Stimulated activated CD8-positive, alpha-beta memory T cell treated with anti-CD3 and anti-CD28 coated beads, Interleukin-15, amount 100 ng/mL, for 24 hours (primary cell): ENCODE measurements at places on chromosomes 2 and 18.

- DNase-seq = no peak
These were observed 693 bp downstream of the ORC2 start for GRCh38 chr2:200962811-200963123.

DNA sequence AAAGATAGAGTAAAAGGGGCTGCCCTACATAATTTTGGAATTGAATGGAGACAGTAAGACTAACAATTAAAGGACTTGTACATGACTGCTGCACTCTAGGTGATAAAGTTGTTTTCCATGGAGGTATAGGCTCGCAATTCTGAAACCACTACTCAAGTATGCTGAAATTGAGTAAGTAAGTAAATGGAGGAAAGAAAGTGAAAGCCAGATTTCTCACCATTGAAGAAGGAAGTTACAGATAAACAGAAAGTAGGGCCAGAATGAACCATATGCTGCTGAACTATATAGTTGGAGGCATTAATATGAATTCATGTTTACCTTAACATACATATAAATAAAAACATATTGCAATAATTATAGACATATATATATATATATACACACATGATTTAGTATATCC lies 225.7 kb upstream of the ST6GAL2 start:
- DNase-seq = no peak

GRCh38 chr18:12336171-12336613 lies 28.2 kb downstream of the TUBB6 start:
- no peak for DNase-seq

- no peak for DNase-seq
These were observed 34.2 kb downstream of the INPP4A start for GRCh38 chr2:98478907-98479306.

DNA sequence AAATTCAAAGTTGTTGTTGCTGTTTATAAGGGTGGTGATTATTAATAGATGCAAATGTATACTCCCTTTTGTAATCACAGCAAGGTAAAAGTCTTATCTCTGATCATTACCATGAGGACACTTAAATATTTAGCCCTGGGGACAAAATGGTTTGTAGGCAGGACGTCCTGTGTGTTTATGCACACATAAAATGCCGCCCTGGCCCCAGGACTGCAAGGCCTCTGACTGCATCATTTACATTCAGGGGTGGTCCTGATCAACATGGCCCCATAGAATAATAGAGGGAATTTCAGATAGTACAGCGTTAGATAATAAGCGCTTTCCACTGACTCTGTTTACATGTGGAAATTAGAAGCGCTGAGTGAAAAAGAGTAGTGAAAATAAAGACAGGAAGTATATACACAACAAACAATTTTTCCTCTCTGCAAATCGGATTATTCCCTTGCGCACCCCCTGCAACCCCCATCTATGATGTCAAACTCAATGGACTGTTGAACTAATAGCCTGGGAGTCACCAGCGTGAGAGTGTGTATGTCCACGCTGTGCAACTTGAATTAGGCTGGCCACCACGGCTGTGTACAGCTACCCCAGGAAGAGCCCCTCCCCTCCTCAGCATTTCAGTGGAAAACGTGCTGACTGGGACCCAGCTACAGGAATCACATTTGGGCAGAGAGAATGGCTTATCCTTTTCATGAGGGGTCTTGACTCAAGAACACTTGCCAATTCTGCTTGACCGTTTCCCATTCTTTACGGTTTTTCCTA lies 291.5 kb downstream of the SOX11 start:
- no peak for DNase-seq

DNA sequence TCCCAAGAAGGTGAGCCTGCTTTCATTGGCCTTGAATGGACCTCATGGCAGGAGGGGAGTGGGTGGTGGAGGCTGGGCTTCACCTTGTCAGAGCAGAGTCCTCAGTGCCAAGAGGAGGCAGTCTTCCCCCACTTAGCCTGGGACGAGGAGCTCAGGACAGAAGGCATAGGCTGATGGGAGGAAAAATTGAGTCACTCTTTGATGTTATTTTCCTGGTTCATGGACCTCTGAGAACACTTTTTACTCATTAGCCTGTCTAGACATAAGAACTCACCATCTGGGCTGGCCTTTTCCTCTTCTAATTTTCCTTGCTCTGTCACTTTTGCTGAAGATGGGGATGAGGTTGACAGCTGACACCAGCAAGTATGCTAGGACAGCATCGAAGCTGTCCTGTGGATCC lies 225.7 kb upstream of the TNP1 start:
- no peak for DNase-seq

DNA sequence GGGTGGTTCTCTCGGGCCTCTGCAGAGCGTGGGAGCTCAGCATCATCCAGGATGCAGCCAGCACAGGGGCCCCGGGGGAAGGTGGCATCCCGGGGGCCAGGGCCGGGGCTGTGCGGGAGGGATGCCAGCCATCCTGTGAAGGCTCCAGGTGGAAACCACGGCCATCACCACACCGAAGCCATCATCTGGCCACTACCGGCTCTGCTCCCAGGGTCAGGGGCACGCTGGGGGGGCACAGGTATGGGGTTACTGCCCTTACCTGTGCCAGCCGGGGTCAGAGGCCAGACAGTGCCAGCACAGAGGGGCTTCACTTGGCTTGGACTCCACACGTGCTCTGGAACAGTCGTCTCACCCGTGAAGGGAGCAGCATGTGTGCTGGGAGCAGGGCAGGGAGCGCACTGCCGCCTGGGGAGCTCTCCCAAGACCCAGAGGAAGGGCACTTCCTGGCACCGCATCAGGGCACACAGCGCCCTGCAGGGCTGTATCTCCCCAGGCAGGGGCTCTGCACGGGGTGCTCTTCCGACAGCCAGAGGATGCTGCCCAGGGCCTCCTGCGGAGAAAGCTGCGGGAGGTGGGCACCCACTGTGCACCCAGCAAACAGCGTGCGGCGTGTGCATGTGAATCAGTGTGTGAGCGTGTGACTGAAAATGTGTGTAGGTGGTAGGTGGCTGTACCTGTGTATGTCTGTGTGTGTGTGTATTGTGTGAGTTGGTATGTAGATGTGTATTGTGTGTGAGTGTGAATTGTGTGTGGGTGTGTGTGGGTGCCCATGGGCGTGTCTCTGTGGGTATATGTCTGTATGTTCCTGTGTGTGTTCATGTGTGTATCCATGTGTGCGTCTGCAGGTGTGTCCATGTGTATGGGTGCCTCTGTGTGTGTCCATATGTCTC lies 75.0 kb downstream of the PTGR3 start:
- DNase-seq = no peak

DNA sequence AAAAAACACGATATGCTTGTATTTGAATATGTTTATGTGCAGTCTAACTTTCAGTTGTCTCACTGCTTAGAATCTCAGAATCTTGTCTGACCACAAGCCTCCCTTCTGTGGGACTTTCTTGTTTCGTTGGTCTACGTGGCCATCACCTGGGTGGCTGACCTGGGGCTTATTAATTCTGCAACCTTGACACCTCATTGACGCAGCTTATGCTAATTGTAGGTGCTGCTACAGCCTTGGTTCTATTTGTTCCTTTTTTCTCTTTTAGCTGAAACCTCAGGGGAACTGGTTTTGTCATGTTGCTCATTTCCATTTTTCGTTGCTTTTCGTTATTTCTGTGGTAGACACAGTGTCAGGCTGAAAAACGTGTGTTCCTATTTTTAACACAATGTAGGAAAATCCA lies 273.7 kb downstream of the SLC4A3 start:
- DNase-seq = no peak

DNA sequence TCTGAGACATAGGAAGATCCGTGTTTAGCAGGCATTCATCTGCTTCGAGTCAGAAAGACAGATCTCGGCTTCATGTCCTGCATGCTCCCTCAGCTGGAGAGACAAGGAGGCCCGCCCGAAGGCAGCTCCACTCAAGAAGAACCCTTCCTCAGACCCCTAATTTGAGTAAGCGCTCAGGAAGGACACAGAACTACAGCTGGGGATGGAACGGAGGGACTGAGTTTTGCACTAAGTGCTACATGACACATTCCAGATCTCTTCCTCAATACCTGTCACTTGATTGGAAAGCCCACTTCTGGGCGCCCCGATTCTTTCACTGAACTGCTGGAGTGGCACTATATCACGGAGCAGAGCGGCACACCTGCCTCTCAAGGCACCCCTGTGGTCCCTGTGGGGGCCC lies 185.6 kb upstream of the PXDN start:
- no peak for DNase-seq

- no peak for DNase-seq
These were observed 18.9 kb downstream of the TTR start for GRCh38 chr18:31610286-31611205.

- no peak for DNase-seq
These were observed 54.5 kb downstream of the TSHZ1 start for GRCh38 chr18:75264926-75265597.

DNA sequence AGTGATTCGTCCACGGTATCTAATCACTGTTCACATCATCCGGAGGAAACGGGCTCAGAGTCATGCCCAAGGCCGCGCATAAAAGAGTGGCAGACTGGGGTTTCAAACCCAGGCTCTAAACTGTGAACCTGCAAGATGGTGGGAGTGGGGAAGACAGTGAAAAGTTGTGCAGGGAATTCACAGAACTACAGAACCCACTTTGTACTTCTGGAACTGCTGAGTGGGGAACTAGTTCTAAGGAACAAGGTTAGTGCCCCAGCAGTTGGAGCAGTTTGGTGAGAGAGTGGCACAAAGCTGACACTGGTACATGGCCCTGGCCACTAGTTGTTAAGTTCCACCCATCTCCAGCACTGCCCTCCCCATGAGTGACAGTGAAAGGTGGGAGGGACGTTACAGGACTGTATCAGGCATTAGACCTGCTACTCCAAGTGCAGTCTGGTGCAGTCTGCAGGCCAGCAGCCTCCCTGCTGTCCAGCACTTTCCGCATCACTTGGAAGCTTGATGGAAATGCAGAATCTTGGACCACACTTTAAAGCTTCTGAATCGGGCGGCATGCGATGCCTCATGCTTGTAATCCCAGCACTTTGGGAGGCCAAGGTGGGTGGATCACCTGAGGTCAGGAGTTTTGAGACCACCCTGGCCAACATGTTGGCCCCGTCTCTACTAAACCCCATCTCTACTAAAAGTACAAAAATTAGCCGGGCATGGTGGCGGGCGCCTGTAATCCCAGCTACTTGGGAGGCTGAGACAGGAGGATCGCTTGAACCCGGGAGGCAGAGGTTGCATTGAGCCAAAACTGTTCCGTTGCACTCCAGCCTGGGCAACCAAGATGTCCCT lies 47.3 kb downstream of the C2orf42 start:
- DNase-seq = no peak

- no peak for DNase-seq
These were observed 50.8 kb upstream of the TWSG1 start for GRCh38 chr18:9283791-9284190.

- DNase-seq = no peak
These were observed 669.7 kb upstream of the SALL3 start for GRCh38 chr18:78309924-78310323.

GRCh38 chr2:18752022-18752493 lies 162.7 kb upstream of the NT5C1B start:
- DNase-seq = no peak
